ENCODE measurements at places on chromosomes 2 and 18.

- DNase-seq, result no peak
Observed at GRCh38 chr18:49893036-49893435, 79.7 kb upstream of the ACAA2 start.

DNA sequence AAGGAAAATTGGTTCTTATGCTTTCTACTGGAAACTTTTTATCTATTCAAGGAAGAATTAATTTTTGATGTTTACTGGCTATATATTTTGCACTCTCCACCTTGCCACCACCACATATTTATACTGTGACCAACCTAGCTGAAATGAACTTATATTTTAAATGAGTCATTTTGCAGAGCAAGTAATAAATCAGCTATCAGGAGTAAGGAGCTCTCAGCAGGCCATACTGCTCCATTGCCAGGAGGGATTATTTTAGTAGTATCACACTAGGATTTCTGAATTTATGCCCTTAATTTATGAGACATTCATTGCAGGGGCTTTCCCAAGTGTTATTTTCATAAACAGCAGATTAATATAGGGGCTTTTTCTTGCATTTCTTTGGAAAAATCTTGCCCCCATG lies 125.8 kb upstream of the CYP1B1 start:
- no peak for DNase-seq

DNA sequence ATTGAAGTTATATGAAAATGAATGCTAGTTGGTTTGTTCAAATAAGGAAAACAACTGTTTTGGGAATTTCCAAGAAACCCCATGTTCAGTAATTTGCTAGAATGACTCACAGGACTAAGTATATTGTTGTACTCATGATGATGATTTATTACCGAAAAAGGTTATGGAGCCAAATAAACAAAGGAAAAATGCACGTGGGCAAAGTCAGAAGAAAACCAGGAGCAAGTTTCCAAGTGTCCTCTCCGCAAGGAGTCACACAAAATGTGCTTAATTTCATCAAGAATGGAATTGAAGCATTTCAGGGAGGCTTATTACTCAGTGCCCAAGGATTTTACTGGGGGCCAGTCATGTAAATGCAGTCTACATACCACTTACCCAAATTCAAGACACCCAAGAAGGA lies 1652.4 kb upstream of the TMEFF2 start:
- no peak for DNase-seq

- DNase-seq, result no peak
Observed at GRCh38 chr2:38652431-38653273, 13.3 kb upstream of the GALM start.

DNA sequence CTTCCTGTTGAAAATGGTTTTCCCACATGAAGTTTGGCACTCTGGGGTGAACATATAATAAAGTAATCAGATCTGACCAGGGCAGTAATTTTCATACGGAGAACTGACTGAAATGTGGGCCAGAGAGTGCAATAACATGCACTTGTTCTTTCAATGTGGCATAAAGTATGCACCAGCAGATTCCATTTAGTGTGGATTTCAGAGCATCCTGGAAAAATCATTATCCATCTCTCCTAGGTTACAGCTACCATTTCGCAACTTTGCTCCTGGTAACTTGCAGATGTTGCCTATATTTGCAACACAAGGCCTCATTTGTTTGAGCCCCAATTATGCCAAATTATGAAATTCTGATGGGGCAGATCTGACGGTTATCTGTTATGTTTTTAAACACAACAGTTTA lies 55.4 kb downstream of the COLEC12 start:
- no peak for DNase-seq

- DNase-seq, result no peak
Observed at GRCh38 chr2:11820650-11821049, 74.2 kb downstream of the LPIN1 start.

DNA sequence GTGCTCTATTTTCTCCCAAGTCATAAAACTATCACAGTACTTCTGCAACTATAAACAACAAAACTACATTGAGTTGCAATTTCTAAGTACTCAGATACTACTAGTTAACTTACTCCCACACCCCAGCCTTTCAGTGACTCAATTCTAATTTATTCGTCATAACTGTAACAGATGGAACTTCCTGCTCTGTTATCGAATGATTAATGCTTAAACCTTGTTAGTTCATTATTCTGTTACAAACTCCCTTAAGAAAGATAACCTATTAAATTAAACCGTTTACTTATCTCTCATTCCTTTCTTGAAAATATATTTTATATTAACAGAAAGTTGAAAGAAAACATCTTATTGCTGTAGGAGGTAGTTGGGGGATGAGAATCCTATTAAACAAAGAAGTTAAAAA lies 17.0 kb downstream of the TNFAIP6 start:
- no peak for DNase-seq

DNA sequence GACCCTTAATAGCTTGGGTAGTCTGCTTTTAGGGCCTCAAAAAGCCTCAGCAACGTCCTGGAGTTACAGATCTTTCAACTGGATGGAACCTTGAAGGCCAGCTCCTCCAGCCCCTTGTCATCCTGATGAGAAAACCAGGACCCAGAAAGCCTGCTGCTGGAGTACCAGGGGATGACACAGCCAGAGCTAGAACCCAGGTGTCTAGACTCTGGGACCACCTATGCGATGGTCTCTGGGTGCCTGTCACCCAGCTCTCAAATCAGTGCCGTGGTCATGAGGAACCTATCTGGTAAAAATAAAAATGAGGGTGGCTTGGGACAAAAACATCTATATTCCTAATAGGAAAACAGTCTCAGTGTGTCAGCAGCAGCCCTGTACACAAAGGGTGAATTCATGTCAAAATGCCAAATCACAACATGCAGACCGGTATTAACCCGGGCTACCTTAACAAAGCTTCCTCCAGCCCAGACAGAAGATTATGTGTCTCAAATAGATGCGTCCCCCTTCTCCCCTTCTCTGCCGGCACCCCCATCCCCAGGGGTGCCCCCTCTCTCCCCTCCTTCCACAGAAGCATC lies 28.5 kb downstream of the SMAD7 start:
- DNase-seq, result no peak

GRCh38 chr18:57143265-57143664 lies 3.6 kb upstream of the BOD1L2 start:
- no peak for DNase-seq

GRCh38 chr2:176247859-176248258 lies 21.4 kb upstream of the MTX2 start:
- DNase-seq, result no peak

DNA sequence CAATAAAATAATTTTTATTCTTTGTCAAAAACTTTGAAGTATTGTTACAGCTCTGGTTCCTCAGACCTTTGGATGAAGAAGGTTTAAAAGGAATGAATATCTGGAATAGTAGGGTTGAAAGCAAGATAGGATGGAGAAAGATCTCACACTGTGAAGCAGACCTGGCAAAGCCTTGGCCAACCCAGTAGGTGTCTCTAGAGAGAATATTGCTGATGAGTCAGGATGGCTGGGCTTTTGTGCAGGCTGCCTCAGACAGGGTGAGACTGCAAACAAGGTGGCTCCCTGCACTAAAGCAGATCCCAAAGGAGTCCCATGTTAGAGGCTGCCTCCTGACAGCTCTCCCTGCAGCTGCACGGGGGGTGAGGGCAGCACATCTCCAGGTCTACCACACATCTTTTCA lies 226.0 kb upstream of the ITGA4 start:
- no peak for DNase-seq

DNA sequence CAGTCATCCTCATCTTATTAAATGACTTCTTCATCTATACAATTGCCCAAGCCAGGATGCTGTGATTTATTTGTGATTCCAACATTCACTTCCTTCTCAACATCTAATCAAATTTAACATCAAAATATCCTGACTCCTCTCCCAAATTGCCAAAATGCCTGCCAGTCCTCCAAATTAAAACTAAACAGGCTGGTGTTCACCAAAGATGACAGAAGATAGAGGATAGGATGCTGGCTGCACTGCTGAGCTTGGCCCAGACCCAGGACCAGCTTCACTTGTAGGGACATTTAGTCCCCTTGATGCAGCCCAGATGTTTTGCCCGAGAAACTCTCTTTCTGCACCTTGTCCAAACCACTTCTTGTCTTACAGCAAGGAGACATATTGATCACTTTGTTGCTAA lies 540.0 kb upstream of the CNTNAP5 start:
- DNase-seq, result no peak
